ENCODE measurements at places on chromosomes 13 and 19.
A peak's percentile ranks its signal among the peaks of the same experiment; 100 is the strongest.

GRCh38 chr19:49398001-49398615 lies 10.1 kb downstream of the KASH5 start:
- no peak for DNase-seq

DNA sequence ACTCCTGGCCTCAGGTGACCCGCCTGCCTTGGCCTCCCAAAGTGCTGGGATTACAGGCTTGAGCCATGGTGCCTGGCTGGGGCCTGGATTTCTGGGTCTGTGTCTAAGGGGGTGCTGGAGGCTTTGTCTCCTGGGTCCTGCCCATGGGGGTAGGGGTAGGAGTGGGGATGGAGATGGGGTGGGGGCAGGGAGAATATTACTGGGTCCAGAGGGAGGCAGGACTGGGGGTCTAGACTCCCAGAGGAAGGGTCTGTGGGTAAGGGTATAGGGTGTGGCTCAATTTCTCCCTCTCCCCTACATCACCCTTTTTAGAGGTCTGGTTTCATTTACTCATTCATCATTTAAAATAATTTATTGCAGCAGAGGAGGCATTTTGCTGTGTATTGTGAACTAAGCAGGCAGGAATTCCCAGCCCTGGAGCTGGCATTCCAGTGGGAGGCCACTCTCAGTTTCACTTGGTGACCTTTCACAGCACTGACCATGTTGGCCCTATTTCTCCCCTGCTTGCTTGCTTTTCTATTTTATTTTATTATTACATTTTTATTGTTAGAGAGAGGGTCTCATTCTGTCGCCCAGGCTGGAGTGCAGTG lies 810 bp upstream of the NFKBID start:
- DNase-seq, result peak; percentile 84

- DNase-seq, result no peak
Measured at GRCh38 chr19:50567052-50567841, 988 bp downstream of the LRRC4B start.

DNA sequence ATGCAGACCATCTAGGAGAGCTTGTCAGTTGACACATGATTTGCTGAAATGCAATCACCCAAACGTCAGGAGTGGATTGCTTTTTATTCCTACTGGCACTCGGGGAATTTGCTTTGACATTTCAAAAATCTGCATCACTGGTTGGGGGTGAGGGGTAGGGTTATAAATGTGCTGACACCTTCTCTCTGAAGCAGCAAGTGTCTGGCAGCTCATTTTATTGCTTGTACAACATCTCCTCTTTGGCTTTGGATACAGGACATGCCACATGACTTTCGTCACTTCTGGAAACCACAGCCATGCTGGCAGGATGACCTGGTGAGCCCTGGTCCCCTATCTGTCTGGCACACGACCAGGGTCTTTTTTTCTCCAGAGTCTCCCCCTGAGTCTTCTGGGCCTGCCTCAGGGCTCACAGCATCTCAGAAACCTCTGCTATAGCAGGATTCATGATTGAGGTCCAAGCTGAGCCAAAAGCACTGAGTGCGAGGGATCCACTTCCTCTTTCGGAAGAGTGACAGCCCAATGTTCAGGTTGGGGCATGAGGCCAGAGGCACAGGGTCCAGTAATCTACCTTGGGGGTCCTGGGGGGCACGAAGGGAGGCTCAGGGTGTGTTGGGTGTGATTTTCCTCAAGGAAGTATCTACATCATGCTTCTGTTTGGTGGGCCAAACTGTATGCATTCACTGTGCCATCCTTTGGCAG lies 60.1 kb downstream of the HSPH1 start:
- DNase-seq, result no peak

- no peak for DNase-seq
Measured at GRCh38 chr19:50851620-50852019, 3.1 kb upstream of the KLK3 start.

DNA sequence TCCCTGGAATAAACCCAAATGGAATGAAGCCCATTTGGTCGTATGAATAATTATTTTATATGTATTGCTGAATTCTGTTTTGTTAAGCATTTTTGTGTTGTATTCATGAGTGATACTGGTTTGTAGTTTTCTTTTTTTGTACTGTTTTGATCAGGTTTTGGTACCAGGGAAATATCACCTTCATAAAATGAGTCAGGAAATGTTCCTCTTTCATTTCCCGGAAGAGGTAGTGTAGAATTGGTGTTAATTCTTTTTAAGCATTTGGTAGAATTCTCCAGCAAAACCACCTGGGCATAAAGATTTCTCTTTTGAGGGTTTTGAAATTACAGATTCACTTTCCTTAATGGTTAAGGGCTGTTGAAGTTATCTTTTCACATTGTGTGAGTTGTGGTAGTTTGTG lies 13.3 kb downstream of the SPATA13 start:
- no peak for DNase-seq

DNA sequence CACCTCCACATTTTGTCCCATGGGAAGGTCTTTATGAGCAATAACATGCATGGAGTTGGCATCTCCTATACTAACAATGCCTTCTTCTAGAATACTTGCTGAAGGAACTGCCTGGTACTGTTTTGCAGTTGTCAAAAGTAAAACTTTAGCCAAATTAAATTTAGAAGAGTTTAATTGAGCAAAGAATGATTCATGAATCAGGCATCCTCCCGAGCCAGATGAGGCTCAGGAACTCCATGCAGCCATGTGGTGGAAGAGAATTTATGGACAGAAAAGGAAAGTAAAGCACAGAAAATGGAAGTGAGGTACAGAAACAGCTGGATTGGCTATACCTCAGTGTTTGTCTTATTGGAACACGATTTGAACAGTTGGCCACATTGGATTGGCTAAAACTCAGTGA lies 1081.9 kb downstream of the SLITRK1 start:
- DNase-seq, result no peak

- peak; percentile 4 for DNase-seq
Measured at GRCh38 chr19:52786078-52786463, 520 bp downstream of the ZNF600 start.

DNA sequence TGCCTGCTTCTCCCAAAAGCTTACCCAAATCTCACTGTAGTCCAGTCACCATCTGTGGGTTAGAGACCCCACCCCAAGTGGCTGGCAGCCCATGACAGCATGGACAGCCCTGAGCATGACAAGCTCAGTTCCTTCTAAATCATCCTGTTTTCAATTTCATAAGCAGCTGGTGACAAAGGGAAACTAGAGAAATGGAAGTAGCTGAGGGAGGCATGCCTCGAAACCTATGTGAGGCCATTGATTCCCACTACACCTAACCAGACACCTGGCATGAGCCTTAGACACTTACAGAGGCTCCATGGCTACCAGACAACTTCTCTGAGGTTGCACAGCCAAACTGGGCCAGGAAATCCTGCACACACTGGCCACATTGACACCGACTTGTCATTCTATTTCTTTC lies 56.2 kb downstream of the ABCC4 start:
- no peak for DNase-seq

DNA sequence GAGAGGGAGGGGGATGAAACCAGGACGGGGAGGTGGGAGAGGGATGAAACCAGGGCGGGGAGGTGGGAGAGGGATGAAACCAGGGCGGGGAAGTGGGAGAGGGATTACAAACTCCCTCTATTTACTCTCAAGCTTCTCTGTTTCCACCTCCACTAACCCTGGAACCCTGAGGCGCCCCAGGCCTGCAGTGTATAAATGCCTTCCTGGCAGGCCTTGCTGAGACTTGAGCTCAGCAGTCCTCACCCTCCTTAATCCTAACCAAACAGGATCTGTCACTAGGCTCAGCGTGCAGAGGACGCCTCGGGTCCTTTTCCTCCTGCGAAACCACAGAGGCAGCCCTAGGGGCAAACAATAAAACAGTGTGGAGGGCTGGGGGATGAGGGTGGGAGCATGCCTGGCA lies 32.1 kb upstream of the OR1M1 start:
- DNase-seq, result no peak

- DNase-seq, result no peak
Measured at GRCh38 chr19:56838909-56839651, 1.4 kb downstream of the PEG3 start.

- DNase-seq, result no peak
Measured at GRCh38 chr13:41506312-41506711, 49.0 kb downstream of the RGCC start.

GRCh38 chr13:59771272-59771671 lies 392.5 kb downstream of the DIAPH3 start:
- DNase-seq, result peak; percentile 17

GRCh38 chr13:88643233-88643632 lies 972.1 kb downstream of the SLITRK5 start:
- DNase-seq, result no peak

DNA sequence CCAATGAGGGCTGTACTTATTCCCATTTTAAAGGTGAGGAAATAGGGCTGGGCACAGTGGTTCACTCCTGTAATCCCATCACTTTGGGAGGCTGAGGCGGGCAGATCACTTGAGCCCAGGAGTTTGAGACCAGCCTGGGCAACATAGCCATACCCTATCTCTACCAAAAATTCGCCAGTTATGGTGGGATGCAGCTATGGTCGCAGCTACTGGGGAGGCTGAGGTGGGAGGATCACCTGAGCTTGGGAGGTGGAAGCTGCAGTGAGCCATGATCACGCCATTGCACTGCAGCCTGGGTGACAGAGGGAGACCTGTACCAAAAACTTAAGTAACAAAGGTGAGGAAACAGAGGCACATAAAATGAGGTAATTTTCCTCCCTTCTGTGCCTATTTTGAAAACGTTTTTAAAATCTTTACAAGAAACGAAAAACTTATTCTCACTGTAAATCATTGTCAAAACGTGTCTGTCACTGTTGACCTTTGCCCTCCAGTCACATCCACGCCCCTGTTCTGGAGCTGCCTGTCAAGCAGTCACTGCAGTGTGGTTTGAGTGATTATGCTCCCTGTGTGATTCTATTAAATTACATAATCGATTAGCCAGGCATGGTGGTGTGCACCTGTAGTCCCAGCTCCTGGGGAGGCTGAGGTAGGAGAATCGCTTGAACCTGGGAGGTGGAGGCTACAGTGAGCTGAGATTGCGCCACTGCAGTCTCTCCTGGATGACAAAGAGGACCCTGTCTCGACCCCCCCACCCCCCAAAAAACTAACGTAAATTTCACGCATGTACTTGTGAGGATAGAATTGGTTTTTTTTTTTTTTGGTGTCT lies 12.5 kb downstream of the NOP53 start:
- DNase-seq, result no peak

Measured in hepatic stellate cell (primary cell).